Uterus (tissue), 4 donors: ENCODE measurements at places on chromosomes 11 and 22. TPM values are rescaled to one million over a fixed set of nuclear protein-coding genes. Genes with fewer than 3 reads are reported as not detected.

NAV2 gene
- 2.6 TPM for total RNA-seq

CD82 gene
- 10.2 TPM for total RNA-seq

DNA sequence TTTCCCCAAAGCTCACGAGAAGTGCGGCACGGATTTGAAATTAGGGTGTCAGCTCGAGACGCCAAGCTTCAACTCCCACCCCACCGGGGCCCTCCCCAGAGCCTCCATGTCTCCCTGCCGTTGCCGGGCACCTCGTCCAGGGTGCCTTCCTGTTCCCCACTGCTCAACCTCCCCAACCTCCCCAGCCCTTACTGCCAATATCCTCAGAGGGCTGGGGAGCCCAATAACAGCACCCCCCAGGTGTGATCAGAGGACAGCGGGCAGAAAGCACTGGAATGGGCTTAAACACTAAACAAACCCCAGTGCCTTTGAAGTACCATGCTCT is 1336.4 kb downstream of the TBC1D22A start:
- no peak for DNase-seq
- H3K27ac ChIP-seq = no peak overlapping the region
- no peak overlapping the region for H3K4me3 ChIP-seq
- no peaks in the 10 kb centered on the region for H3K36me3 ChIP-seq
- no peaks in the 10 kb centered on the region for H3K4me1 ChIP-seq

- H3K4me1 ChIP-seq = no peaks in the 10 kb centered on the region
- no peak overlapping the region for H3K27ac ChIP-seq
- no peak for DNase-seq
- H3K4me3 ChIP-seq = no peak overlapping the region
Measured at GRCh38 chr11:91857179-91857578, 367.4 kb upstream of the FAT3 start.
